ENCODE measurements at places on chromosomes 2 and 18.

DNA sequence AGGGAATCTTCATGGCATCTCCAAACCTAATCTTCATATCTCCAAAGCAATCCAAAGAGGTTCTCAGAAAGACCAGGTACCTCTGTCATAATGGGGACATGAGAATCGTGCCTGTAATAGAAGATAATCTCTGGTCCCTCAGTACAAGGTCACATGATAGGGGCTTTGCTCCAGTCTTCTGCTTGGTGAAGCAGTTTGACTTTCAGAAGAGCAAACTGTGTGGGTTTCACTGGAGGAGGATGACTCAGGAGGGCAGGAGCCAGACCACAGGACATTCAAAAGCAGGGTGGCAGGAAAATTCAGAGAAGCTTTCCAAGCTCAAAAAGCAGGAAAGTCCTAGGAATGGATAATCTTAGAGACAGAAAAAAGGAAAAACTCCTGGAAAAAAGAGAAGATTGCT lies 10.6 kb upstream of the PAX3 start:
- DNase-seq, result no peak

DNA sequence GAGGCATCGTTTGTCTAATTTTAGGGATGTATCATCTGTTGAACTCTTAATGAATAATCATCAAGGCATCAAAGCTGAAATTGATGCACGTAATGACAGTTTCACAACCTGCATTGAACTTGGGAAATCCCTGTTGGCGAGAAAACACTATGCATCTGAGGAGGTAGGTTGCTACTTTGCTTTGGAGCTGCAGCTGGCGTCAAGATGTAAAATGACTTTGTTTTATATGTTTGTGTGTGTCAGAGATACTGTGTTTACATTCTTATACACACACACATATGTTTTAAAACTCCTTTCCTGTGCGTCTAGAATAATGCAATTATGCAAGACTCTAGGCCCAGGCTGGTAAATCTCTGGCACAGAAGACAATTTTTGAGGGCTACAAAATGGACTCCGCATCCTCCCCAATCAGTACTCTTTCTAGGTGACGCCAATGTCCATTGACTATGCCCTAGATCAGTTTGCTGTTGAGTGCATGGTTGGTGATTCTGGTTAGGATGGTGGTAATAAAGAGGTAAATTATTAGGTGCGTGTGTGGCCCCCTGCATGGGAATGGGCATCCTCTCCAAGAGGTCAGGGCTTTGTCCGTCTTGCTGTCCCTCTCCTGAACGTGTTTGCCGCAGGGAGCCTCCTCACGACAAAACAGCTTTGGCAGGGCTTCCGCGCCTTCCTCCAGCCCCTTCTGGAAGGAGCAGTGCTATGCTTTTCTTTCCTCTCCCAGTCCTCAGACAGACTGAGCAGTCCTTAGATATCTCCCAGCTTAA lies 68.2 kb upstream of the EML6 start:
- DNase-seq, result no peak

DNA sequence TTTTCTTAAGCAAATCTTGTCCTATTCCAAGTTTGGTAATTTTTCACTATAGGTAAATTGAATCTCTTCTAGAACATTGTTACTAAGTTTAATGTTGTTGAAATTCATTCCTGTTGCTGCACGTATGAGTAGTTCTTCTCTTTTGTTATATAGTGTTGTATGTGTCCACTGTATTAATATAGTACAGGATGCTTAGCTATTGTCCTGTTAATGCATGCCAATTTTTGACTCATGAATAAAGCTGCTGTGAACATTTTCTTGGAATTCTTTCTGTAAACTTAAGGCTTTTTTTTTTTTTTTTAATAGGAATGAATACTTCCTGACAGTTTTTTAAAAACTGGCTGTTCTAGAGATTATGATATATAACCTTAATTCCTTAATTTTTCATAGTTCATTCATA lies 326.9 kb downstream of the SLC4A3 start:
- DNase-seq, result no peak

- no peak for DNase-seq
Measured at GRCh38 chr2:10575609-10576280, 114.0 kb downstream of the NOL10 start.

- no peak for DNase-seq
Measured at GRCh38 chr2:4973354-4973753, 718.8 kb upstream of the SOX11 start.

All from DMS79 (cell line).